ENCODE measurements at places on chromosomes 3 and 15.

DNA sequence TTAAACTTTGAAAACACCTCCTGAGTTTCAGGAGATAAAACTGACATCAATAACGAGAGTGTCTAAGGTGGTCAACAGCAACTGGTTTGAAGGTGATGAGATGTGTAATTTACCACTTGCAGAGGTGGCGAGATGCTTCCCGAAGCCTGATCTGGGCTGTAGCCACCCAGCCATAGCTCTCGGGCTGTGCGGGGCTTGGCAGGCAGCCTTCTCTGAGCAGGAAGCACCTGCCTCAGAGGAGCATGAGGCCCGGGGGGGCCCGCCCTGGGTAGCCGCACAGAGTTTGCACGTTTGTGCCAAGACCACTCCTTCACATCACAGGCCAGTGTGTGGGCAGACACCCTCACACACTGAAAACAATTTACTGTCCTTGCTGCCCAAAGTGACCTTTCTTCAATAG lies 220.3 kb downstream of the CACNA2D3 start:
- no peak for DNase-seq

DNA sequence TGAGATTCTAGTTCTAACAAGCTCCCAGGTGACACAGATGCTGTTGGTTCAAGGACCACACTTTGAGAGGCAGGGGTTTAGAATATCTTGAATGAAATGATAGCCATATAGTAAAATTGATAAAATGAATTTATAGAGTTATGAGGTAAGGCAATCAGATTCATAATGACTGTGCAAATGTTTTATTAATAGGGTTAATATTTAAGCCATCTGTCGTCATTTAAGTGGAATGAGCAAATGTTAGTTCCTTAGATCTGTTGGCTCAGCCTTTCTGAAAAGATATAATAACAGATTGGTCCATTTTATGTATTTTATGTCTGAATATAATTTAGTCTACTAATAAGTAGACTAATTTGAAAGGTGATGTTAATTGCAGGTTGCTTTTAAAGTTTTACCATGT lies 12.9 kb downstream of the REC114 start:
- DNase-seq, result no peak

GRCh38 chr3:61761694-61762430 lies 200.5 kb downstream of the PTPRG start:
- DNase-seq, result no peak

DNA sequence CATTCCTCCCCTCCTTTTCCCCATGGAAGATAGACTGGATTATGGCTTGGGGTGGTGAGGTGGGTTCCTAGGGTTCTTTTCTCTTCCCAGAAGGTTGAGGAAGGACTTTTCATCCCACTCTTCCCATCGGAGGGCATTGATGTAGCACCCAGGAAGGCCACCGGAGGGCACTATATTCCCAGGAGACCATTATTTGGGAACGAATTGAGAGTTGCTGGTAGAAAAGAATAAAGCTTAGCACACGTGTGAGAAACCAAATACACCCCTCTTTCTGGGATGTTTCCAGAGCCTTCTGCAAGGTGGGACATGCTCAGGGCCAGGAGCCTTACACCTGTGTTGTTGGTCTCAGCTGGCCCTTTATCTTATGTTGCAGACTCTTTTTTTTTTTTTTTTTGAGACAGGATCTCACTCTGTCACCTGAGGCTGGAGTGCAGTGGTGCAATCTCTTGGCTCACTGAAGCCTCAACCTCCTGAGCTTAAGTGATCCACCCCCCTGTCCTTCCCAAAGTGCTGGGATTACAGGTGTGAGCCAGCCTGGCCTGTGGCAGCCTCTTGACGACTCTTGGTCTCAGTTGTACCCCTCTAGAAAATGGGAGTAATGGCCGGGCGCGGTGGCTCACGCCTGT lies 6.3 kb upstream of the CDC25A start:
- DNase-seq, result no peak

- no peak for DNase-seq
Observed at GRCh38 chr3:39445927-39446326, 21.6 kb upstream of the MOBP start.

- DNase-seq, result no peak
Observed at GRCh38 chr3:143699424-143699823, 148.8 kb downstream of the SLC9A9 start.

Data from activated T-cell treated with anti-CD3 and anti-CD28 coated beads, Interleukin-2, amount 50 U/mL, for 24 hours (primary cell).